IMR-90 (cell line): ENCODE measurements at places on chromosomes 2 and 18. TPM values are rescaled to one million over a fixed set of nuclear protein-coding genes. Genes with fewer than 3 reads are reported as not detected.

GRCh38 chr2:84865181-84865783, 15.6 kb downstream of the TRABD2A start:
- DNase-seq, result peak; percentile 43

CCDC74B gene
- total RNA-seq, result 3.6 and 3.9 TPM in 2 replicates

DNA sequence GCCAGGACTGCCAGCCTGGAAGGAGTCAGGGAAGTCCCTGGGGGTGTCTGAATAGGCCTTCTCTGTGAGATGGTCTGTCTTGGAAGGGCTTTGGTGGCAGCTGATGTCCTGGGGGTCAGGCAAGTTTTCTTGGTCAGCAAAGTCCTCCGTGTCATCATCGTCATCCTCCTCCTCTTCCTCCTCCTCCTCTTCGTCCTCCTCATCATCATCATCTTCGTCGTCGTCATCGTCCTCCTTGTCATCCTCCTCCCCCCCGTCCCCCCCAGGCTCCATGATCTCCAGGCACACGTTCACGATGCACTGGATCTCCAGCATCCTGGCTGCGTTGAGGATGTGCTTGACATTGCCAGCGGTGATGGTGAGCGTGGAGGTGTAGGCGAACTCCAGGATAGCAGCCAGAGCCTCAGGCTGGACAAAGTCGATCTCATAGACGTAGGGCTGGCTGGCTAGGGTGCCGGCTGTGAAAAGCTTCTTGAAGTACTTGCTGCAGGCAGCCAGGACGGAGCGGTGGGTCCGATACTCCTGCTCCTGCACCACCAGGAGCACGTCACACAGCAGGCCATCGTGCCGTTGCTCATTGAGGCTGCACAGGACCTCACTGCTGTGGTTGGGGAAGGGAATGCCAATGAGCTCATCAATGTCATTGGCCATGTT, 110.1 kb upstream of the SMAD2 start:
- no peak for DNase-seq

LONRF2 gene
- 0.54 and 0.83 TPM in 2 replicates for total RNA-seq

PARD3B gene
- 15.3 and 15.6 TPM in 2 replicates for total RNA-seq

GRCh38 chr2:200272320-200272719, 34.2 kb upstream of the SPATS2L start:
- no peak for DNase-seq

PFN4 gene
- 0.28 and 0.36 TPM in 2 replicates for total RNA-seq

PLB1 gene
- 0.90 and 1.4 TPM in 2 replicates for total RNA-seq
